ENCODE measurements at places on chromosomes 12 and 14.

- DNase-seq: no peak
Observed at GRCh38 chr12:7991535-7991934, 41.0 kb upstream of the FOXJ2 start.

DNA sequence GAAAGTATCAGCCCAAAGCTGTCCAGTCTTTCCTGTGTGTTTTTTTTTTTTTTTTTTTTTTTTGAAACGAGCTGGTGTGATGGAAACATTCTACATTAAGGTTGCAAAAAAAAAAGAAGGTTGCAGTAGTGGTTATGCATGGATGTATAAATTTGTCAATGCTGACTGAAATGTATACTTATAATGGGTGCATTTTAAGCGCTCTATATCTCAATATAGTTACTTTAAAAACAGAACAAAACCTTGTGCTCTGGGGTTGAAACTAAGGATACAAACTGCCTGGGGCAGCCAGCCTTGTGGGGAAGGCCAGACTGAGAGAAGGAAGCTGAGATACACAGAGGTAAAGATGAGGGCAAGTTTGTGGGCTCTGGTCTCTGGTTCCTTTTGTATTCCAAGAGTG, 87.3 kb upstream of the RMST start:
- no peak for DNase-seq

- DNase-seq: no peak
Observed at GRCh38 chr14:57009585-57010515, 199.6 kb upstream of the OTX2 start.

DNA sequence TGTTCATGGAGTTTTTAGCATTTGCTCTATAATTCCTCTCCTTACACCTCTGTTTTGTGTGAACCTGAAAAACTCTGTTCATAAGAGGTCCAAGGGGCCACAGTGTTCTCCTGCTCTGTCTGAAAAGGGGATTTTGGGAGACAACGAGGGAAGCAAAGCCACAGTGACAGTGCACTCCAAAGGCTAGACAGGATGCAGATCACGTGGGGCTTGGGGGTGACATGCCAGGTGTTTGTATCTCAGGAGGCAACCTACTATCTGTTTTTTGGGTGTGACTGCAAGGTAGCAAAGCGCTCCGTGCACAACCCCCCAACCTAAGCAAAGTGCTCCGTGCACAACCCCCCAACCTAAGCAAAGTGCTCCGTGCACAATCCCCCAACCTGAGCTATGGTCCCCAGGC, 5.1 kb upstream of the CHD4 start:
- DNase-seq: no peak

DNA sequence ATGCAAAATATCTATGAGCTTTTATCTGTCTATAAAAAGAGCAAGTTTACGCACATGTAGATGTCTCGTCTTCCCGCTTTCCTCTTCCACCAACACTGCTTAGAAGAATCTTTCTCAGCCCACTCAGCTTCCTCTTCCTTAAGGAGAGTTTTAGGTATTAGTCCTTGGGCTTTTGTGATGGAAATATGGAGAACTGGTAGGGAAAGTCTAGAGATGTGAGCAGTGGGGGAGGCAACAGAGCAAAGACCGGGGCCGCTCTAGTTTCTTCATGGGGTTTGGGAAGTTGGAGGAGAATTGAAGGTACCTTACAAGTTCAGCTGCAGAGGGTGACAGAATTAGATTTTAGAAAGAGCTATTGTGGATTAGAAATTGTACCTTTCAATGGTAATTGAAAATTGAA, 56.3 kb upstream of the CPNE8 start:
- no peak for DNase-seq

DNA sequence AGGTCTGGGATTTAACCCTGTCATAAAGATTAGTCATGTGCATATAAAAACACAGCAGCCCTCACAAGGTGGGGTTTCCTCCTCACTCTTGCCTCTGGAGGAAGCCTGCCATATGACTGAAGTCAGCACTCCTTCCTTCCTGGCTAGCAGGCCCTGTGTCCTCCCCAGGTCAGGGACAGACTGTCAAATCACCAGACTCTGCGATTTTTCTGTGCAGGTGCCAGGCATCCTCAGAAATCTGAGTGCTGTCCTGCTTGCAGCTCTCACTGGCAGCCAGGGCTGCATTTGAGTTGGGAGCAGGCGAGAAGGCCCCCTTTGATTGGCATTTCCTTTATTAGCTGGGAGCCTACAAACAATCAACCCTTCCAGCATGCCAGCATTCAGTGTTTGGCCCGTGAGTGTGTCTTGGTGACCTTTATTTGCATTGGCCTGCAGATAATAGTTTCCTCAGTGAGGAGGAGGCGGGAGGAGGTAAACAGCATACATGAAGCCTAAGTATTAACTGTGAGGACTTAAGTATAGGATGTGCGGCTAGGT, 183.8 kb upstream of the ARHGAP5 start:
- DNase-seq: no peak

DNA sequence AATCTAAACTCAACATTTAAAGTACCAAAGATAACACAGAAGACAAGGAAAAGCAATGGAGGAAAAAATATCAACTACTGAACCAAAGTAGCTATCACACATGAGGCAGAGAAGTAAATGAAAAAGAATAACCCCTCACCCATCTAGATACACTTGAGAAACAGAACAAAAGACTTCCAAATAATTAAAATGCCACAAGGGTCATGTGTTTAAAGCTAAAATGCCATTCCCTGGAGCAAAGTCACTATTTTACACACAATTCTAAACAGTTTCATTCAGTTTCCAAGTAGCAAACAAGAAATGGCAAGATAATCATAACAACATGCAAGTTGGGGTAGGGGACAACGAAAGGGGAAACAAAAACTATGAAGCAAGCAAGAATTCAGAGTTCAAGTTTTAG, 12.0 kb downstream of the OSBPL8 start:
- DNase-seq: no peak

GRCh38 chr14:26200687-26201086, 397.1 kb downstream of the NOVA1 start:
- no peak for DNase-seq

DNA sequence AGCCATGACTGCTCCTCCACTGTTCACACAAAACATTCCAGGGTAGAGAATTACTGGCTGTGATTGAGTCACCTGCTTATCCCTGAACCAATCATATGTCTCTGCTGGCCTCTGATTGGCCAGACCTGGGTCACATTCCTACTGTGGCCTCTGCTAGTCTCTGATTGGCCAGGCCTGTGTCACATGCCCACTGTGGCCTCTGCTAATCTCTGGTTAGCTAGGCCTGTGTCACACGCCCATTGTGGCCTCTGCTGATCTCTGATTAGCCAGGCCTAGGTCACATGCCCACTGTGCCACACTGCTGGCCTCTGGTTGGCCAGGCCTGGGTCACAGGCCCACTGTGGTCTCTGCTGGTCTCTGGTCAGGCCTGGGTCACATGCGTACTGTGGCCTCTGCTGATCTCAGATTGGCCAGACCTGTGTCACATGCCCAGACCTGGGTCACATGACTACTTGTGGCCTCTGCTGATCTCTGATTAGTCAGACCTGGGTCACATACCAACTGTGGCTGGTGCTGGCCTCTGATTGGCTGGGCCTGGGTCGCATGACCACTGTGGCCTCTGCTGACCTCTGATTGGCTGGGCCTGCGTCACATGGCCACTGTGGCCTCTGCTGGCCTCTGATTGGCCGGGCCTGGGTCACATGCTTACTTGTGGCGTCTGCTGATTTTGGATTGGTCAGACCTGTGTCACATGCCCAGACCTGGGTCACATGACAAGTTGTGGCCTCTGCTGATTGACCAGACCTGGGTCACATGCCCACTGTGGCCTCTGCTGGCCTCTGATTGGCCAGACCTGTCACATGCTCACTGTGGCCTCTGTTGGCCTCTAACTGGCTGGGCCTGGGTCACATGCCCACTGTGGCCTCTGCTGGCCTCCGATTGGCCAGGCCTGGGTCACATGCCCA, 251.6 kb downstream of the SLC15A4 start:
- DNase-seq: no peak

DNA sequence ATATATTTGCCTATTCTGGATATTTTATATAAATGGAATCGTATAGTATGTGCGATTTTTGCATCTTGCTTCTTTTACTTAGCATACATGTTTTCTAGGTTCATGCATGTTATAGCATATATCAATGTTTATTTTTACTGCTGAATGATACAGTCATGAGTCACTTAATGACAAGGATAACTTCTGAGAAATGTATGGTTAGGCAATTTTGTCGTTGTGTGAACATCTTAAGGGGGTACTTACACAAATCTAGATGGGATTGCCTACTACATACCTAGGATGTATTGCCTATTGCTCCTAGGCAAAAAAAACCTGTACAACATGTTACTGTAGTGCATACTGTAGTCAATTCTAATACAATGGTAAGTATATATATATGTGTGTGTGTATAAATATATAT, 8.8 kb downstream of the USP15 start:
- DNase-seq: no peak

GRCh38 chr12:64893961-64894360, 69.5 kb downstream of the TBC1D30 start:
- no peak for DNase-seq

DNA sequence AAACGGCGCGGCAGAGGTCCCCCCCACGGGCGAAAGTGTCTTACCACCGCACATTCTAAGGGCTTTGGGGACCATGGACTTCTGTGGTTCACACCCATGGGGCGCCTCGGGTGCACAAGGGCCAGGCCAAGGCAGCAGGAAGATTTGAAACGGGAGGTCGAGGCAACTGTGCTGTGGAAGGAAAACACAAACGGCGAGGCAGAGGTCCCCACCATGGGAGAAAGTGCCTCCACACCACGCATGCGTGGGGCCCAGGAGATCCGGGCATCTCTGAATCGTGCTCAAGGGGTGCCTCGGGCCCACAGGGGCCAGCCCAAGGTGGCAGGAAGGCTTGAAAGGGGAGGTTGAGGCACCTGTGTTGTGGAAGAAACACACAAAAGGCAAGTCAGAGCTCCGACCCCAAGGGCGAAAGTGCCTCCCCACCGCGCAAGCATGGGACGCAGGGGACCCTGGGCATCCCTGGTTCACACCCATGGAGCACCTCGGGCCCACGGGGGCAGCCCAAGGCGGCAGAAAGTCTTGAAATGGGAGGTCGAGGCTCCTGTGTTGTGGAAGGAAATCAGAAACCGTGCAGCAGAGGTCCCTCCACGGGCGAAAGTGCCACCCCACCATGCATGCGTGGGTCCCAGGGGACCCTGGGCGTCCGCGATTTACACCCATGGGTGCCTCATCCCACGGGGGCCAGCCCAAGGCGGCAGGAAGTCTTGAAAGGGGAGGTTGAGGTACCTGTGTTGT, 371.0 kb downstream of the ALG10 start:
- no peak for DNase-seq

DNA sequence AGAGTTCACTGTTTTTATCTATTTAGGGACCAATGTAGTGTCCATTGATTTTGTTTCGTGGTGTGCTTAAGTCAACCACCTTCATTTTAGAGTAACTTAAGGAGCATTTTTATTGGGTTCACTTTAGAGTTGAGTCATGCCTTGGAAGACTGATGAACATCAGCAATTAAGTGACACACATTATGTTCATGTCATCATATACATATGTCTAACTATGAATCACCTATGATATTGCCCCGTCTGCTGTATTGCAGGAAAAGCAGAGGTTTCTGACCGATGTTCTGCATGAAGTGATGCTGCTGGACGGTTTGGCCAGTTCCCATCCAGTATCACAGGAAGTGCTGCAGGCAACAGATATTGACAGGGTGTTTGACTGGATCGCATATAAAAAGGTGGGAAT, 227.1 kb downstream of the TRHDE start:
- DNase-seq: no peak

- no peak for DNase-seq
Observed at GRCh38 chr12:107461222-107461975, 224.2 kb upstream of the PWP1 start.

DNA sequence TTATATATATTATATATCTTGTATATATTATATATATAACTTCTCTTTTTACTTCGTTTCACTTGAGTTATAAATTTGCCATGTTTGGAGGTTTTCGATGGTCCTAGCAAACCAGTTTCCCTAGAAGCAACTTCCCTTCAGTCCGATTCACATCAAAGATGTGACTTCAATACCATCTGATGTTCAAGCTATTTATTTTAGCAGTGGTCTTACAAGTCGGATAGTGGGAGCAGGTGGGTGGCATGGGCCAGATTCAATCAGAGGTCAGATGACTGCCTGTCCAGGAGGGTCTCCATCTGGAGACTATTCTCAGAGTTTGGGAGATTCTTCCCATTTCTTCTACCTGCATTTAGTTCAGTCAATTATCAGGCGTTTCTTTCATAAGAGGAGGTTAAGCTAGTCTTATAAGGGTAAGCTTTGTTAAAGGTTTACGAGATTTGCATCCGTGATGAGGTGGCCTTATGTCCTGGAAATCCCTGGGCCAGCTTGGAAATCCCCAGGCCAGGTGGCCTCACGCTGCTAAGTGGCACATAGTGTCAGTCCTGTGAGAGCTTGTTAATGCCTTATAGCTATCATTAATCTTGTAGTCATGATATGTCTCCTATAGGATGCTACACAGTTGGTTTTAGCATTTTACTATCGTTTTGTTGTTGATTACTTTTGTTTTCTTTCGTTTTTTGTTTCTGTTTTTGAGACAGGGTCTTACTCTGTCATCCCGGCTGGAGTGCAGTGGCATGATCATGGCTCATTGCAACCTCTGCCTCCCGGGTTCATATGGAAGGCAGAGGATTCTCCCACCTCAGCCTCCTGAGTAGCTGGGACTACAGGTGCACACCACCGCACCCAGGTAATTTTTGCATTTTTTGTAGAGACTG, 145.8 kb downstream of the BICD1 start:
- DNase-seq: no peak

- DNase-seq: no peak
Observed at GRCh38 chr14:46686652-46687051, 35.1 kb upstream of the RPL10L start.

- no peak for DNase-seq
Observed at GRCh38 chr12:108727868-108728735, 3.2 kb downstream of the CORO1C start.

DNA sequence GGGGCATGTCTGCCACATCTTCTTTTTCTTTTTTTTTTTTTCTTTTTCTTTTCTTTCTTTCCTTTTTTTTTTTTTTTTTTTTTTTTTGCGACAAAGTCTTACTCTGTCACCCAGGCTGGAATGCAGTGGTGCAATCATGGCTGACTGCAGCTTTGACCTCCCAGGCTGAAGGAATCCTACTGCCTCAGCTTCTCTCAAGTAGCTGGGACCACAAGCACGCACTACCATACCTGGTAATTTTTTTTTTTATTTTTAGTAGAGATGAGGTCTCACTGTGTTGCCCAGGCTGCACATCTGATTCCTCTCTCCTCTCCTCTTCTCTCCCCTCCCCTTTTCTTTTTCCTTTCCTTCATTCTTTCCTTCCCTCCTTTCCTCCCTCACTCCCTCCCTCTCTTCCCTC, 18.5 kb downstream of the SLC15A5 start:
- no peak for DNase-seq

DNA sequence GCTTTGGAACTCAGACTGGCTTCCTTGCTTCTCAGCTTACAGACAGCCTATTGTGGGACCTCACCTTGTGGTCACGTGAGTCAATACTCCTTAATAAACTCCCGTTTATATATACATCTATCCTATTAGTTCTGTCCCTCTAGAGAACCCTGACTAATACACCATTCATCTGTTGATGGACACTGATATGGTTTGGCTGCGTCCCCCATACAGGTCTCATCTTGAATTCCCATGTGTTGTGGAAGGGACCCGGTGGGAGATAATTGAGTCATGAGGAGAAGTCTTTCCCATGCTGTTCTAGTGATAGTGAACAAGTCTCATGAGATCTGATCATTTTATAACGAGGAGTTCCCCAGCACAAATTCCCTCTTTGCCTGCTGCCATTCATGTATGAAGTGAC, 57.0 kb downstream of the OTOGL start:
- DNase-seq: no peak

- DNase-seq: no peak
Observed at GRCh38 chr12:78101946-78102635, 271.4 kb downstream of the NAV3 start.

- no peak for DNase-seq
Observed at GRCh38 chr14:73770977-73771847, 57.0 kb upstream of the PNMA1 start.
